ENCODE measurements at places on chromosomes 6 and 20.

DNA sequence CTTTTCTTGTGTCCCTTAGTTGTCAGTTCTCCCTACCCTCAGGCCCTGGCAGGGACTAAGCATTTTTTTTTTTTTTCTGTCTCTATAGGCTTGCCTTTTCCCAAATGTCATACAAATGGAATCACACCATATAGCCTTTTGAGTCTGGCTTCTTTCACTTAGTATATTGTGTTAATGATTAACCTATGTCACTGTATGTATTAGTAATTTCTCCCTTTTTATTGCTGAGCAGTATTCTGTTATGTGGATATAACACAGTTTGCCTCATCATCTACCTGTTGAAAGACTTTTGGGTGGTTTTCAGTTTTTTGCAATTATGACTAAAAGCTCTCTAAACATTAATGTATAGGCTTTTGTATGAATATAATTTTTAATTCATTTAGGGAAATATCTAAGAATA, 16.0 kb upstream of the FBXO30 start:
- no peak for DNase-seq

- DNase-seq: peak; percentile 79
Measured at GRCh38 chr6:106223300-106223930, 102.1 kb downstream of the ATG5 start.

DNA sequence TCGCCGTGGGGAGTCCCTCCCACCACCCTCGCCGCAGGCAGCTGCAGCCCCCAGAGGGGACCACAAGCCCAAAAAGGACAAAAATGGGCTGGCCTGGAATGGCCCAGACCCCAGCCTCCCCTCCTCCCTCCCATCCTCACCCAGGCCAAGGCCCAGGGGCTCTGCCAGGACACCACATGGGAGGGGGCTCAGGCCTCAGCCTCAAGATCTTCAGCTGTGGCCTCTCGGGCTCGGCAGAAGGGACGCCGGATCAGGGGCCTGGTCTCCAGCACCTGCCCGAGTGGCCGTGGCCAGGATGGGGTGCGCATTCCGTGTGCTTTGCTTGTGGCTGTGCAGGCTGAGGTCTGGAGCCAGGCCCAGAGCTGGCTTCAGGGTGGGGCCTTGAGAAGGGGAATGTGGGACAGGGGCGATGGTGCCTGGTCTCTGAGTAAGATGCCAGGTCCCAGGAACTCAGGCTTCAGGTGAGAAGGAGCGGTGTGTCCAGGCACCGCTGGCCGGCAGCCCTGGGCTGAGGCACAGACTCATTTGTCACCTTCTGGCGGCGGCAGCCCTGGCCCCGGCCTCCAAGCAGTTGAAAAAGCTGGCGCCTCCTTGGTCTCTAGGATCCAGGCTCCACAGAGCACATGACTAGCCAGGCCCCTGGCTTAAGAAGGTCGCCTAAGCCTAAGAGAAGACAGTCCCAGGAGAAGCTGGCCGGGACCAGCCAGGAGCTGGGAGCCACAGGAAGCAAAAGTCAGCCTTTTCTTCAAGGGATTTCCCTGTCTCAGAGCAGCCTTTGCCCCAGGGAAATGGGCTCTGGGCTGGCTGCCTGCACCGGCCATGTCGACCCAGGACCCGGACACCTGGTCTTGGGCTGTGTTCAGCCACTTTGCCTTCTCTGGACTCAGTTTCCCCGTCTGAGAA, 35.2 kb upstream of the MRGBP start:
- DNase-seq: no peak

DNA sequence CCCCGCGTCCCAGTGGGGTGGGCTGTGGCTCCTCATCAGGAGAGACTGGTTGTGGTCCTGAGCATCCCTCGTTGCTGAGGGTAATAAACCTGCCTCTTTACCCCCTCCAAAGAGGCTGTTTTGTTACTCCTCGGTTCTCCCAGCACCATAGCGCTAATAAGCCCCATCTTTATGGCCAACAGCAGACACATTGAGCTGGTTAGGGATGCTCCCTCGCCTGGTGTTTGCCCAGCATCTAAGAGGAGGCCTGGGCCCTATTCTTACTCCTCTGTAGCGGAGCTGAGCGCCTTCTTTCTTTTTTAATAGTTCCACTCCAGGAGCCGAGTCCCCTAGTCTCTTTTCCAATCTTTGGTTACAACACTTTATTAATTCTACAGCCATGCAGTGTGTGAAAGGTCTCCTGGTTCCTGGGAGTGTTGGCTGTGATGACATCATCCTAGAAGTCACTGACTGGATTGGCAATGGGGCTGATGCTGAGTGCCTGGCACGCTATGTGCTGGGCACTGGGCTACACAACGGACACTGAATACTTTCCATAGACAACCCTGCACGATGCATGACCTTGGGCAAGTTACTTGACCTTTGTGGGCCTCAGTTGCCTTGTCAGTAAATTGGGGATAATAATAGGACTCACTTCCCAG, 50.6 kb upstream of the CCDC167 start:
- peak; percentile 33 for DNase-seq

DNA sequence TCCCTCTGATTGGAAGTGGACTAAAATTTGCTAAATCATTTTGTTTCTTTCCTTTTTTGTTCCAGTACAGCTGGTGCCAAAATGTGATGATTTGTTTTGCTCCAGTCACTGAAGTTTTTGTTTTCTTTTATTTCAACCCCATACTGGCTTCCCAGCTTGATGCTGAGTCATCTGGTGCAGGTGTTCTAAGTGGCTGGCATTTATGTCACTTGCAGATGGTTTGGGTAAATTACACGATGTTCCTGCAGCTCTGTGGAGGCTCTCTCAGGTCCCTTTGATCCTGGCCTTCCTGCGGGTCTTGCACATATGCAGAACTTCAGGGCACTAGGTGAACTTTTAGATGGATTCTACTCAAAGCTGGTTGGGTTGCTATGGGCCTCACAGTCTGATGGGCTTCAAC, 577.7 kb downstream of the HAO1 start:
- no peak for DNase-seq

- no peak for DNase-seq
Measured at GRCh38 chr6:84762220-84763002, 2.0 kb downstream of the TBX18 start.

DNA sequence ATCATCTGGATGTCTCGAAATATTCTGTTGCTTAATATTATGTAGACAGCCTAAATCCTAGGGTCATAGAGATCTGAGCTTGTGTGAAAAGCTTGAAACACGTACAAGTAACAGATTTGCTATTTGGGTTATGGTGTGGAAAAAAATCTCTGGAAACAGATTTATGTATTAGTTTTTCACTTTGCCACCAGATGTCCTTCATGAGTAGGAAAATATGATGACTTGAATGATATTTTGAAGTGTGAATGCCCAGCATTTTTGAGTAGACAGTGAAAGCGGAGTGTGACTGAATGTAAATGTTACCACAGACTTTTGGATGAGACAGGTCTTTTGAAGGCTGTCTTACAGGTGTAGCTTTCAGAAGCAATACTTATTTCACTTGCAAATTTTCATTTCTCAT, 4.2 kb upstream of the BMP6 start:
- peak; percentile 6 for DNase-seq

- peak; percentile 91 for DNase-seq
Measured at GRCh38 chr20:40860487-40860902, 168.1 kb upstream of the TOP1 start.

DNA sequence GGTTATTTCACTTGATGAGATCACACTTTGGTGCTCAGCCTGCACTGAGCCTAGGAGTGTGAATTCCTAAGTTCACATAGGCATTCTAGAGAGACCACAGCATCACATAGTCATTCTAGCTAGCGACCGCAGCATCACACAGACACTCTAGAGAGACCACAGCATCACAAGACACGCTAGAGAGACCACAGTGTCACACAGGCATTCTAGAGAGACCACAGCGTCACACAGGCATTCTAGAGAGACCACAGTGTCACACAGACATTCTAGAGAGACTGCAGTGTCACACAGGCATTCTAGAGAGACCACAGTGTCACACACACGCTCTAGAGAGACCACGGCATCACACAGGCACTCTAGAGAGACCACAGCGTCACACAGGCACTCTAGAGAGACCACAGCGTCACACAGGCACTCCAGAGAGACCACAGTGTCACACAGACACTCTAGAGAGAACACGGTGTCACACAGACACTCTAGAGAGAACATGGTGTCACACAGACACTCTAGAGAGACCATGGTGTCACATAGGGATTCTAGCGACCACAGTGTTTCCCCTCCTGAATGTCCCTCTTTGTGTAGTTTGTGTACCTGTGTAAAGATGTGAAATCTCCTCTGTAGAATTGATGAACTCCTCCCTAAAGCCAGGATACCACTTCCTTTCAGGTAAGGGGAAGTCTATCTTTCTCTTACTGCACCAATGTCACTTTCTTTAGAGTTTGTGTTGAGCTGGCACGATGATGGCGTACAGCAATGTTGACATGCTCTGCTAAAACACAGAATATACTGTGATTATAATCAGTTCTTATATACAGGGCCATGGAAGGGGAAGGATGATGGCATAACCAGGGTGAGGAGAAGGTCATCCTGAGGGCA, 169.4 kb downstream of the ZDHHC14 start:
- no peak for DNase-seq

All from astrocyte of the cerebellum (primary cell).